Right renal pelvis (tissue), 4 donors: ENCODE measurements at places on chromosomes 2 and 18. TPM values are rescaled to one million over a fixed set of nuclear protein-coding genes. Genes with fewer than 3 reads are reported as not detected.

DNA sequence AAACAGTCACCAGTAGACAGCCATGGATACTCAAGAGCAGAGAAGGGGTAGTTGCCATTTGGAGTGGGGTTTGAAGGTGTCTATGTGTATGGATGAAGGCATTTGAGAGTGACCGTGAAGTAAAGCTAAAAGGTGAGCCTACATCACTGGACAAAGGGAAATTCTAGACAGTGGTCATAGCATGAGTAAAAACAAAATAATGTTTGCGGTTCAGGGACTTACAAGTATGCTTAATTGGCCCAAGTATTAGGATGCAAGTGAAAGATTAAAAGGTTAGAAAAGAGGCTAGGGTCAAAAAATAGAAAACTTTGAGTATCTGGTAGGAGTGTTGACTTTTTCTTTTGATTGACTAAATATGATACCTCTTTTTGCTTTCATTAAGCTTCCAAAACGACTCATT lies 238.1 kb upstream of the SLC8A1 start:
- DNase-seq: no peak

- DNase-seq: no peak
Observed at GRCh38 chr2:28432362-28432761, 39.7 kb downstream of the FOSL2 start.

GRCh38 chr2:63983986-63984605 lies 35.1 kb downstream of the VPS54 start:
- DNase-seq: no peak

Gene TXNDC2
- not detected for polyA plus RNA-seq

DNA sequence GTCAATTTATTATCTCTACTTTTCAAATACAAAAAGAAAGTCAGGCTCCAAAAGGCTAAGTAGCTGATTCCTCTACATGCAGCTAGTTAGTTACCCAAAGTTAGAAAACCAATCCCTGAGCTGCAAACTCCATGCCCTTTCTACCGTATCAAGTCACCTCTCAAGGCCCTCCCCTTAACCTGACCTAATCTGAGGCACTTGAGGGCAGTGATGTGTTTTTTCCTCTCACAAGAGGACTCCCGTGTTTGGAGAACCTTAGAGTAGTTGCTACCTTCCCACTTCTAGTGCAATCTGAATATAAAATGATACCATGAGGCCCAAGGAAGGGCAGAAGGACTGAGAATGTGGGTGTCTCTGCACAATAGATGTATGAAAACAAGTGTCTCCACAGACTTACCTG lies 907.9 kb upstream of the CELF4 start:
- DNase-seq: no peak

Gene CYS1
- 100 TPM for polyA plus RNA-seq

Gene SLC30A3
- 7.6 TPM for polyA plus RNA-seq

- DNase-seq: no peak
Observed at GRCh38 chr2:85773692-85774091, 19.9 kb downstream of the ATOH8 start.

GRCh38 chr2:9752441-9753275 lies 90.6 kb upstream of the TAF1B start:
- no peak for DNase-seq

Gene ASTL
- 0.32 TPM for polyA plus RNA-seq

DNA sequence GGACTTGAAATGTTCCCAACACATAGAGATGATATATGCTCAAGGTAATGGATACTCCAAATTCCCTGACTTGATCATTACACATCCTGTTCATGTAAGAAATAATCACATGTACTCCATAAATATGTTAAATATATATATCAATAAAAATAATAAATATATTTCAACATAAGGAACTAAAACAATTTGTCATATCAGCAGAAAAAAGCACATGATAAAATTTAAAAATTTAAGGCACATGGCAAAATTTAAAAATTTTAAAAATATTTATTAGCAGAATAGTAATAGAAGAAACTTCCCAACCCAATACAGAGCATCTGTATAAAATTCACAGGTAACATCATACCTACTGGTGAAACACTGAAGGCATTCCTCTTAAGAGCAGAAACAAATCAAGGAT lies 109.6 kb upstream of the KYNU start:
- no peak for DNase-seq

Gene SERPINB3
- polyA plus RNA-seq: not detected

DNA sequence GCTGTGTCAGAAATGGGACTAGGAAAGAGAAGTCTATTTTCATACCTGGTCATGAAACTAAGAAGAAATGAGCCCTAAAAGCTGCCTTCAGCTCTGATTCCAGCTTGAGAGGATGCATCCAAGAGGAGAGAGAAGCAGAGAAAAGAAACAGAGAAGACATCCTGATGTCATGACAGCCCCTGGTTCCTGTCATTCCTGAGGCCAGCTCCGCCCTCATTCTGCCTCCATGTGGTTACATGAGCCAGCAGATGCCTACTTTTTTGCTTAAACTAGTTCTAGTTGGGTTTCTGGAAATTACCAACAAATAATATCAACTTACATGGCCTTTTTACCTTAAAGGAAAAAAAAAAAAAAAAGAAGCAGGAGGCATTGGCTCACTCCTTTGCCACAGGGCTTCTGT lies 14.1 kb upstream of the ACKR3 start:
- no peak for DNase-seq

DNA sequence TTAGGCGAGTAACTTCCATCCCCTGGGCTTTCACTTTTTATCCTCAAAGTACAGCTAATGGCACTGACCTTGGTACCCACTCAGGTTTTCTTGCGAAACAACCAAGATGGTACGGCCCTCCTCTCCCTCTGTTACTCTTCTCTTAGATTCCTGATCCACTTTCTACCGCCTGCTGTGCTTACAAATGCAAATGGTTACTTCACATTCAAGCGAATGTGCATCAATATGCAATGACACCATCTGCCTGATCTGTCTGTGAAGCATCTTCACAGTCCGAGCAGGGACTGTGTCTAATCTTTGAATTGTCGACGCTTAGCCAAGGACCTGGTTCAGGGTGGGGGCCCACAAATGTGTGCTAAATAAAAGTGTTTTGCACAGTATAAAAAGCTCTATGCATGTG lies 112.2 kb downstream of the TRIB2 start:
- no peak for DNase-seq
